ENCODE measurements at places on chromosomes 3 and 15.

- DNase-seq: no peak
Observed at GRCh38 chr3:189903562-189904250, 217.0 kb downstream of the P3H2 start.

GRCh38 chr3:128399221-128399915 lies 67.3 kb downstream of the DNAJB8 start:
- DNase-seq: no peak

DNA sequence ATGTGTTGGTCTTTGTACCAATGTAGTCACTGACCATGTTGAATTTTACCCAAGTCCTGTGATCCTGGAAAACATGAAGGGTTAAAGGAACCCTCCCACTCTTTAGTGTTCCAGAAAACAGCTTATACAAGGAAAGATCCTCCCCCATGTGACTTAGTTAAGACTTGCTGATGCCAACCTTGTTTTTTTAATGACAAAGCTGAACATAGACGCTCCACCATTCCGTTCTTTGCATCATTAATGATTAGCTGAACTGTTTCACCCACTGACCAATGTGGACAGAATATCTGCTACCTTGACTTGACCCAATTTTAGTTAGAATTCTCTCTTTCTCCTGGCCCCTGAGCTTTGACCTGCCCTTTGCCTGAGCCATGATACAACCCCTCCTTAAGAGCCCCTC lies 3.5 kb upstream of the WDR72 start:
- no peak for DNase-seq

- no peak for DNase-seq
Observed at GRCh38 chr15:73997986-73998385, 3.5 kb downstream of the PML start.

DNA sequence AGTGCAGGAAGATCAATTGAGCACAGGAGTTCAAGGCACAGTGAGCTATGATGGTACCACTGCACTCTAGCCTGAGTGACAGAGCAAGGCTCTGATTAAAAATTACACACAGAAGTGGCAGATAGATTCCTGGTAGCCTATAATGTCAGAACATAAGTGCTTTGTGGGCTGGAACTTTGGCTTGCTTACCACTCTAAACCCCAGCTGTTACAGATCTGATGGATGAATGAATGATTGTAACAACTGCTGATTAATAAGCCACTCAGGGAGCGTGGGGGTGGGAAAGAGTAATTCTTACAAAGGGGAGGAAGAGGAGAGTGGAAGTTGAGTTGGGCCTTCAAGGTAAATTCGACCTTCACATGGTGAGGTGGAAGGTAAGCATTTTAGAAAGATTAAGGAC lies 40.9 kb upstream of the PTPN23 start:
- DNase-seq: no peak

GRCh38 chr15:90286678-90287077 lies 21.2 kb downstream of the NGRN start:
- no peak for DNase-seq

- no peak for DNase-seq
Observed at GRCh38 chr3:53775834-53776251, 70.4 kb downstream of the CHDH start.

DNA sequence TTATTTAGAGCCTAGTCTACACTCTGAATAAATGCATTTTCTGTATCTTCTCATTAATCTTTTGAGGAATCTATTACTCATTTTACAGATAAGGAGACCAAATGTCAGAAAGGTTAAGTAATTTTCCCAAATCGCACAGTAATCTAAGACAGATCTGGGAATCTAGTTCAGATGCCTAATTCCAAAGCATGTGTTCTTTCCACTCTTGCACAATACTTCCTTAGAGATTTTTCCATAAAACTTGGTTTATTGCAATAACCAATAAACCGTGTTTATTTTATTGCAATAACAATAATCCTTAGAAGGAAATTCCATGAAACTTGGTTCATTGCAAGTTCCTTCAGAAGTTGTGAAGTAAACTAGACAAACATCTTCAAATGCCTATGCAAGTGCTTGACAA lies 17.4 kb upstream of the COL8A1 start:
- no peak for DNase-seq

- no peak for DNase-seq
Observed at GRCh38 chr3:46701181-46701939, at the start of gene TMIE. TMIE (plus strand) TSS chr3:46701392; CDS start chr3:46701488, 96 bp downstream.

- DNase-seq: no peak
Observed at GRCh38 chr3:114691871-114692270, 398.0 kb downstream of the TIGIT start.

GRCh38 chr15:97479957-97480356 lies 480.5 kb upstream of the ARRDC4 start:
- DNase-seq: no peak

- DNase-seq: no peak
Observed at GRCh38 chr15:98009169-98009568, 48.7 kb downstream of the ARRDC4 start.

GRCh38 chr3:47781685-47782445 lies at the start of gene SMARCC1:
SMARCC1 (minus strand) TSS chr3:47781893; CDS start chr3:47781797, 96 bp downstream.
- DNase-seq: peak; percentile 98

DNA sequence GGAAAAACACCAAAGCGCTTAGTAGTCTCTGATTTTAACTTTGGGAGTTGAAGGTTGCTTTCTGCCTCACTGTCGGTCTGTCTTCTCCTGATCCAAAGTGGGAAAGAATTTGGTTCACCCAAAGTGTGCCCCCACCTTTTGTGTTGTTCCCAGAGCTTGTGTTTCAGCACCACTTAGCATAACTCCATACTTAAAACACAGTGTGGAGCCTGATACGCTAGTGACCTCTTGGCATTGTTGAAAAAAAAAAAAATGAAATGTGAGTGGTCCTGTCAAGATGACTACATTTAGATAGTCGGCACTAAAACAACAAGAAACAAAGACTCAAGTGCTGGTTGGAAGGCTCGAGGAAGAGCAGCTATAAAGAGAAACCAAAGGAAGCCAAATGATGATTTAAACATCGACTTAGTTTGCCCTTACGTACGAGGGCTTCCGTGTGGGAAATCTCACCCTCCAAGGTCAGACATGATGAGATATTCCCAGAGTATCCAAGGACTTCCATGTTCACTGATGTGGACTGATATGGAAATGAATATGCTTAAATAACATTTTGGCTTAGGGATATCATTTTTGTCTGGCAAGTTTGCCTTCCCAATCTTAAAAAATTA lies 178.8 kb downstream of the MEIS2 start:
- DNase-seq: no peak

DNA sequence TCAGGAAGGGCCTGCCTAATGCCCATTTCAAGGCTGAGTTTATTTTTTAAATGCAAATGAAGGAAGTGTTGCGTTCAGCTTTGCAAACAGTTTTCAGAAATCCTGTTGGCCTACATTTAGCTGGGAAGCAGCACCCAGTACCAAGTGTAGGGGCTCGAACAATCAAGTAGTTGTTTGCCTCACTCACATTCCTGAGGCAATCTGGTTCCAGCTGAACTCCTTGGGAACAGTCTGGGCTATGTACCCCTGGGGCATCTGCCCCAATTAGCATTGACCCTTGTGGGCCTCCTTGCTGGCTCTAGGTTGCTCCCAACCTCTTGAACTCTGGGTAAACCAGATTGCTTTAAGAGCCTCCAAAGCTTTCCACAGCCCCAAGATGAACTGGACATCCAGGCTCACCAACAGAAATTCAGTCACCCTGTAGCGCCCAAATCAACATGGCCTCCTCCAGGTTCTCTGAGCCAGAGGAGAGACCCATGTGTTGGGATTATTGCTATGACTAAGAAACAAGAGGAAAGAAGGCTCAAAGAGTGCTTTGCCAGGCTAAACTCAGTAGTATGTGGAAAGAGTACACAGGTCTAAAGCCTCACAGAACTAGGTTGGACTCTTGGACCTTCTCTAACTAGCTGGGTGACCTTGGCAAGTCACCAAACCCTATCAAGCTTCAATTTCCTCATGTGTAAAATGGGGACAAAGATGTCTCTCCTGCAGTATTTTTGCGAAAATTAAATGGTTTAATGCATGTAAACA lies 532.7 kb downstream of the SOX2 start:
- DNase-seq: no peak

- DNase-seq: peak; percentile 43
Observed at GRCh38 chr15:70098461-70099166, 897 bp upstream of the TLE3 start.

GRCh38 chr3:126026277-126026751 lies 57.3 kb downstream of the ROPN1B start:
- peak; percentile 17 for DNase-seq

DNA sequence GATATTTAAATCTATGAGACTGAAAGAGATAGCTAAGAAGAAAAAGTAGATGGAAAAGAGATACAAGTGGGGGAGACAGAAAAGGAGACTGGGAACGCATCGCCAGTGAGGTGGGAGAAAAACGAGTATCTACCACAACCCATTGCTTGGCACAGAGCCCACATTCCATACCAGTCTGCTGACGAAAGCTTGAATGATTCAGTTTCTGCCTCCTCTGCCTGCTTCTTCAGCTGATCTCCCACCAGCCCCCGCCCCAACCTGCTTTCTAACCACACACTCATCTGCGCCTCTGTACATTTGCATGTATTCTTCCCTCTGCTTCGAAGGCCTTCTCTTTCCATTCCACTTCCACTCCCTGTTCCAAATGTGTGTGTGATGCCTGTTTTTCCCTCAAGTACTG lies 188.1 kb downstream of the USP13 start:
- no peak for DNase-seq

- DNase-seq: no peak
Observed at GRCh38 chr3:14477311-14477935, 62.7 kb downstream of the GRIP2 start.

GRCh38 chr3:172520301-172520831 lies 2.9 kb downstream of the TNFSF10 start:
- no peak for DNase-seq

DNA sequence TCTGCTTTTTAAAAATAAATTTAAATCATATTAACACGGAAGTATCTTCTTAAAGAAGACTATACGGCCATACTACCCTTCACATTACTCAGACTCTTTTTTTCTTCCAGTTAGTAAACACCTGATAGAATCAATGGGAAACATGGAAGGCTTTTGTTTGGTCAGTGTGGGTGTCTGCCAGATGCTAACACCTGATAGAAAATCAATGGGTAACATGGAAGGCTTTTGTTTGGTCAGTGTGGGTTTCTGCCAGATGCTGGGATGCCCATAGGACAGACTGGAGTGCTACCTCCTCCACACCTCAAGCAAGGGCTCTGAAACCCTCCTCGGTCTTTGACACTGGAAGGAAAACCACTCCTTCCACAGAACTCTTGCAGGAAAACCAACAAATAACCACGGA lies 29.2 kb downstream of the HACL1 start:
- DNase-seq: no peak

GRCh38 chr15:45640616-45641015 lies 5.8 kb downstream of the SQOR start:
- DNase-seq: no peak

DNA sequence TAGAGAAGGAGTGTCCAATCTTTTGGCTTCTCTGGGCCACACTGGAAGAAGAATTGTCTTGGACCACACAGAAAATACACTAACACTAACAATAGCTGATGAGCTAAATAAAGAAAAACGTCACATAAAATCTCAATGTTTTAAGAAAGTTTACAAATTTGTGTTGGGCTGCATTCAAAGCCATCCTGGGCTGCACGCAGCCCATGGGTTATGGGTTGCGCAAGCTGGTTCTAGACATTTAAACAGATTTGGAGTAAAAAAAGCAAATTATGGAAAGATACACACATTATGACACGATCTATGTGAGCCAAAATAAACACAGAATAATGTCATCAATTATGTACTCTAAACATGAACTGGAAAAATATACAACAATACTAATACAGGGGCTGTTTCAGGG lies 703.3 kb upstream of the LMCD1 start:
- DNase-seq: no peak

- DNase-seq: no peak
Observed at GRCh38 chr15:59736181-59736580, 47.1 kb upstream of the BNIP2 start.

DNA sequence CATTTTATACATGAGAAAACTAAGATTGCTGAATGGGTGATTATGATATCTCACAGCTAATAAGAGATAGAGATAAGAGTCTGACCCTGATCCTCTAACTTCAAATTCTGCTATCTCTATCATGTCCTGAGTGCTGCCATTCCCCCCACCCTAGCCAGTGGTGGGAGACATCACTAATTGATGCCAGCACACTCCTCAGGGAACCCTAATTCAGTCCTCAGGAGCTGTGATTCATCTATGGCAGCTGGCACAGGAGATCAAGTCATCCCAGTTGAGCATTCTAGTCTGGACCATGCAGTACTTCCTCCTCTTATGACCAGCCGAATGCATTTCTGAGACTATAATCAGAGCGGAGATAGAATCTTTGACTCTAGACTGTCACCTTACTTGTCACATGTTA lies 71.9 kb downstream of the SYNM start:
- no peak for DNase-seq
